ENCODE measurements at places on chromosomes 4 and X.

- DNase-seq, result no peak
These were observed 189.5 kb upstream of the ANKRD50 start for GRCh38 chr4:124902001-124902515.

- no peak for DNase-seq
These were observed 56.6 kb downstream of the SPRY1 start for GRCh38 chr4:123453061-123453680.

- DNase-seq, result no peak
These were observed 29.6 kb downstream of the KDM5C start for GRCh38 chrX:53195401-53195800.

DNA sequence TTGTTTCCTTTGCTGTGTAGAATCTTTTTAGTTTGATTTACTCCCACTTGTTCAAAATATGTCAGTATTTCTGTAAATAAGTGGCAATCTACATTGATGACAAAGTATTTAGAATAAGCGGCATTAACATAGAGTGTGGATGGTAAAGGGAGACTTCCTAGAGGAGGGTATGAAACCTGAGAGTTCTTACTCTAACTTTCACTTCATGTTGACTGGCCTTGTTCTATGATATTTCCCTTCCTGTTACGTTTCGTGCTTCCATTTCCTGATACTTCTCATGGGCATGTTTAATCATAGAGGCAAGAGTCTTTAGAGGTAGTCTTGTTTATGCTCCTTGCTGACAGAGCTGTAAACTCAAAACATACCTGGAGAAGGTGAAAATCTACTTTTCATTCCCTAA, 408.9 kb downstream of the GLUD2 start:
- no peak for DNase-seq

GRCh38 chr4:11529625-11530201, 101.0 kb upstream of the HS3ST1 start:
- no peak for DNase-seq

- DNase-seq, result peak; percentile 44
These were observed 34.1 kb upstream of the ASMTL start for GRCh38 chrX:1486749-1487361.

DNA sequence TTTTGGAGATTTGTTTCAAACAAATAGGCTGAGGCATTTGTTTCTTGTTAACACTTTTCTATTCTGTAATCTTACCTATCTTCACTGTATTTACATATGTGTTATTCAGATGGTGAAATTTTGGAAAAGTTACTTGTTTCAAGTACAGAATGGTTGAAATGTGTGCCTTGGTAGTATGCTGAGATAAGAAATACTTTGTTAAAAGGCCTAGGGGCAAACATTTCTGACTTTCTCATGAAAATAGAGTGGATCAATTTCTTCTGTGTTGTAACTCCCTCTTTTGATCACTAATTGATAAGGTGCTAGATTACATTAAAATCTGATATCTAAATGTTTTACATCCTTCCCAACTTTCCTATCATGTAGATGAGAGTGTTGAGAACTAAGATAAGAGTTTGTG, 18.1 kb downstream of the USO1 start:
- DNase-seq, result no peak

DNA sequence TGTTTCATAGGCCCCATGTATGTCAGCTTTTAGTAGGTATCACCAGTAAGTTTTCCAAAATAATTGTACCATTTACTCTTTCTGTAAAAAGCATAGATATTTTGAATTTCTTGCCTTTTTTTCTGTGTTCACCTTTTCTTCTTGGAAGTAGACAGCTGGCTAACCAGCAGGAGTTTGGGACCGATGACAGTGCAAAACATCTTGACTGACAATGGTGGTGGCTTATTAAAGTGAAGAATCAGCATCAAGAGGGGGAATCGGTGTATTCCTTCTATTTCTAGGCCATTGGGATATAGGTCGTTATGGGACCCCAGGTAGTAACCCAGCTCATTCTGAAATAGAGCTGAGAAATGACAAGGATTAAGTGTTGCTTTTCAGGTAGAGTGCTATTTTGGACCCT, 3.2 kb downstream of the CEP44 start:
- no peak for DNase-seq

- peak; percentile 82 for DNase-seq
These were observed 12.2 kb upstream of the CENPU start for GRCh38 chr4:184745831-184746795.

GRCh38 chr4:122047456-122048425, 95.9 kb upstream of the TRPC3 start:
- DNase-seq, result no peak

GRCh38 chrX:45765767-45766166, 565.1 kb upstream of the DIPK2B start:
- no peak for DNase-seq

DNA sequence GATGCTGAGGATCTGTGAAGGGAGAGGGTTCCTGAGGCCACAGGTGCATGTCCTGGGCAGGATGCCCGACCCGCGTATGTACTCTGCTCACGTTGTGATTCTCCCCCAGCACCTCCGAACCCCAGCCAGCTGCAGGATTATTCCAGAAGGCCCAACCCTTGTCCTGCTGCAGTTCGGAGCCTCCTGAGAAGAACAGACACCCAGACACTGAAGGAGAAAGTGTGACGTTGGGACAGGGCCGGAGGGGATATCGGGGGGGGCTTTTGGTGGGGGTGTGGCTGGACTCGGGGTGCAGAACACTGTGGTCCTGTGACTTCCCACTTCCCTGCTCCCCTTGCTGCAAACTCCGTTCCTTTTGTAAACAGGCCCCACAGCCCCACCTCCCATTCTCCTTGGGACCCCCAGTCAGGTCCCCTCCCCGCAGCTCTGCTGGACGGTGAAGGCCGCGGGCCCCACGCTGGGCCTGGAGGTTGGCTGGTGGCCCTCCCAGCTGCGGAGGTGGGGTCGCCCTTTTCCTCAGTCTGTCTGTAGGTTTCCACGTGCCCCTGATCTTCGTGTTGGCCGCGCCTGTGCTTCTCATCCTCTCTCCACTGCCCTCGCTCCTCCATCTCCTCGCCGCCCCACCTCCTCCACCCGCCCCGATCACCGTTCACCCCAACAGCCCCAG, 83.0 kb upstream of the ADRA2C start:
- DNase-seq, result no peak

GRCh38 chrX:3046253-3047240, 5.3 kb downstream of the ARSF start:
- DNase-seq, result no peak

- no peak for DNase-seq
These were observed 41.6 kb upstream of the EDA2R start for GRCh38 chrX:66680451-66680850.

GRCh38 chr4:6701371-6701770, 7.7 kb downstream of the S100P start:
- DNase-seq, result no peak

DNA sequence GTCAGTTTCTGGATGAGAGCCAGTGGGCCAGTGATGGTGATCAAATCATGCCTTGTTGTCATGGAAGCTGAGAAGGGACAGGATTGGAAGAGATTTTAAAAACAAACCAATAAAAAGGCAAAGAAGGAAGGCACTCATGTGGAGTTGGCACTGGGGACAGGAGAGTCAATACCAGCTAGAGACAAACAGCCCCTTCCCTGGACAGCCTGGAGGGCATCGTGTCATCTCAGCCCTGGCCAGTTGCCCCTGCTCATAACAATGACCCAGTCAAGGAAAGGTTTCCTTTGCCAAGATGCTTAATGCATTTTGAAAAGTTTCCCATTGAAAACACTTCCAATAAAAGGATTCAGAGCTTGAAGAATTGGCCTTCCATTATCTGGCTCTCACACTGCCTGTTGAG, 55.5 kb downstream of the SCML1 start:
- no peak for DNase-seq

GRCh38 chr4:73885574-73886267, 16.5 kb downstream of the CXCL1 start:
- no peak for DNase-seq

DNA sequence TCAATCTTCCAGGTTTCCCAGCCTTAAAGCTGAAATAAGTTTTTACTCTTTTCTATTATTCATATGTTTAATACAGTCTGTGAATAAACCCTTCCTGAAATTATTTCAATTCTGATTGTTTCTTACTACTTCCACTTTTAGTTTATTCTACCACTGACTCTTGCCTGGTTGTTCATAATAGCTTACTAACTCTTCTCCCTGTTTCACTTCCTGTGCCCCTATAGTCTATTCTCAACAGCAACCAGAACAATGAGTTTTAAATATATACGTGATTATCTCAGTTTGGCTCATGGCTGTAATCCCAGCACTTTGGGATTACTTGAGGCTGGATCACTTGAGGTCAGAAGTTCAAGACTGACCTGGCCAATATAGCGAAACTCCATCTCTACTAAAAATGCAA, 408.0 kb upstream of the SPOCK3 start:
- no peak for DNase-seq

GRCh38 chr4:81506731-81507130, 35.0 kb upstream of the RASGEF1B start:
- no peak for DNase-seq

DNA sequence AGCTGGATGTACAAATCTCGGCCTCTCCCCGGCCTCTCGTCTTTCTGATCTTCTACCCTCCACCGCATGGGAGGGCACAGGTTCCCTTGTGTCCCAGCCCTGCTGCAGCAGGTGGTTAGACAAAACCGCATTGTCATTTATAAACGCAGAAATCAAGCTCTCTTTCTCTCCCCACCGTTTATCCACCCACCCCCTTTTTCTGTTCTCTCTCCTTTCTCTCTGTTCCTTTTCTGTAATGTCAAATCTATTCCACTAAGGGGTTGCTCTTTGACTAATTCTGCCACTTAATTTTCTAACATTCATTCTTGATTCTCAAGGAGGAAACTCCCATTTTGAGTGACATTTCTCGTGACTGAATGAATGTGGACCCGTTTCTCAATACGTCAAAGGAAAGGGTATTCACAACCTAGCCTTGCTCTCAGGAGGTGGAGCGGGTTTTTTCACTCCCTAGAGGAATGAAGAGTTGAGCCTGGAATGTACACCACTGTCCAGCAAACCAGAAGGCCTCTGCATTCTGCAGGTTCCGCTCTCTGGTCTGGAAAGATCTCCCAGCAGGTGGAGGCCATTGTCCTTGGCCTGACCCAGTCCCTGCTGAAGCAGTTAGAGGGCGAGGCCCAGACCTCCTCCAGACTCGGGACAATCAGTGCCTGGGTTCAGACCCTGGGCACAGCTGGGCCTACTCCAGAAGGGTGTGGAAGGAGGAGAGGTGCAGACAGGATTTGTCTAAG, 70.9 kb upstream of the ENPP6 start:
- DNase-seq, result no peak

GRCh38 chr4:177001271-177002175, 208.8 kb upstream of the VEGFC start:
- no peak for DNase-seq

DNA sequence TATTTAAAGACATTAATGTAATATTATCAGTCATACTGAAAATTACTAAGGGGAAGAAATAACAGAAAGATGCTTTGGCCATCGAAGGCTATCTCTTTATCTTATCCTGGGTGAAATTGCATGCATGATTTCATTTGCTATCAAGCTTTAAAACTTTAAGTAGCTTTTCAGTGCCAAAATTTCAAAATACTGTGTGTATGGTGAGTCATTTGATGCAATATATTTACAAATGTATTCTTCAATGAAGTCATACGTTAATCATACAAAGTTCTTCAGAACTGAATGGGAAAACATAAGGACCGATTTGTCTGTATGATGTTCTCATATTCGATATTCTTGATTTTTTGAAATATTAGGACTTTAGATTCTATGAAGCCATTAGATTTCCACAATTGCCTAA, 1295.8 kb upstream of the AGA start:
- no peak for DNase-seq

GRCh38 chr4:137474711-137475301, 57.5 kb downstream of the PCDH18 start:
- peak; percentile 29 for DNase-seq

GRCh38 chr4:39521253-39521919, 5.9 kb downstream of the UGDH start:
- no peak for DNase-seq

DNA sequence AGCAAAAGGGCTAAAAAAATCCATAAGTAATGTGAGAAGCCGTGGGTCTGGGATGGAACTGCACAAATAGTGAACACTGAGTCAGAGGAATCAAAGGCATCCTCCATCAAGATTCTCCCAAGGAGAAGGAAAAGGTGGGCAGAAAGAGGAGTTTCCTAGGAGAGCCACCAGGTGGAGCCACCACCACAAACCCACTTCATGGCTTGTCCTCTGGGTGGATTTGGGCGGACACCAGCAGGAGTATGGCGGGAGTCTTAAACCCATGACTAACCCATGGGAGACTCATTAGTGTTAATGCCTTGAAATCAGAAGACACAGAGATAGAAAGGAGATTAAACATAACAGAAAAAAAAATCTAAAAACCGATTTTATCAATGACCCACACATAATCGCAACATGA, 147.7 kb downstream of the SH3KBP1 start:
- peak; percentile 39 for DNase-seq

Data from femur (tissue), 1 donor.